ENCODE measurements at places on chromosomes 11 and 22.

- no peak for DNase-seq
Observed at GRCh38 chr11:9852465-9852864, 188.6 kb downstream of the SWAP70 start.

GRCh38 chr11:20448834-20449233 lies 61.3 kb downstream of the PRMT3 start:
- no peak for DNase-seq

- no peak for DNase-seq
Observed at GRCh38 chr11:33387996-33388395, 130.8 kb downstream of the HIPK3 start.

GRCh38 chr11:68983801-68984200 lies 3.0 kb upstream of the MRGPRD start:
- DNase-seq, result no peak

- no peak for DNase-seq
Observed at GRCh38 chr11:44823868-44824267, 97.1 kb downstream of the TSPAN18 start.

DNA sequence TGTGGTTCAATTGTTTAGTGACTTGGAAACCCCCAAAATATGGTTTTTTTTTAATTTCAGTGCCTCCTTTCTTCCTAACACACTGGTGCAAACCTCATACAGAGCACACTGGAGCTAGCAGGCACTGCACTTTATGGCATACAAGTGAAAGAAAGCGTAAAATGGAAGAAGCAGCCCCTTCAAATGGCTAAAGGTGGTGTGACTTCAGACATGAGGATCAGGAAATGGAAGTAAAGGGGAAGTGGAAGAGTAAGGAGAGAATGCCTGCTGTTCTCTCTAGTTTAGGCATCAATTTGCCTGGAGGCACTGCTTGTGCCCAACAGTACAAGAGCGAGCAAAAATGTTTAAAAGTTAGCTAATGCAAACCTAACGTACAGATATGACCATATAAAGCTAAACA lies 5.7 kb downstream of the RSF1 start:
- DNase-seq, result no peak

DNA sequence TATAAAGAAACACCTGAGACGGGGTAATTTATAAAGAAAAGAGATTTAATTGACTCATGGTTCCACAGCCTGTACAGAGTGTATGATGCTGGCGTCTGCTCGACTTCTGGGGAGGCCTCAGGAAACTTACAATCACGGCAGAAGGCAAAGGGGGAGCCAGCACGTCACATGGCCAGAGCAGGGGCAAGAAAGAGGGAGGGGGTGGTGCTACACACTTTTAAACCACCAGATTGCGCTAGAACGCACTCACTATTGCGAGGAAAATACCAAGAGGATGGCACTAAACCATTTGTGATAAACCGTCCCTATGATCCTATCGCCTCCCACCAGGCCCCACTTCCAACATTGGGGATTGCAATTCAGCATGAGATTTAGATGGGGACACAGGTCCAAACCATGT lies 79.7 kb upstream of the CARD18 start:
- no peak for DNase-seq

GRCh38 chr22:46482056-46482675 lies 55.3 kb downstream of the CELSR1 start:
- DNase-seq, result no peak

GRCh38 chr11:18927550-18928322 lies 11.5 kb downstream of the MRGPRX1 start:
- DNase-seq, result no peak

- DNase-seq, result no peak
Observed at GRCh38 chr11:135043434-135043833, 631.4 kb upstream of the B3GAT1 start.

- no peak for DNase-seq
Observed at GRCh38 chr22:40951795-40952605, 822 bp downstream of the RBX1 start.

GRCh38 chr11:45772986-45773785 lies 31.8 kb upstream of the SLC35C1 start:
- no peak for DNase-seq

DNA sequence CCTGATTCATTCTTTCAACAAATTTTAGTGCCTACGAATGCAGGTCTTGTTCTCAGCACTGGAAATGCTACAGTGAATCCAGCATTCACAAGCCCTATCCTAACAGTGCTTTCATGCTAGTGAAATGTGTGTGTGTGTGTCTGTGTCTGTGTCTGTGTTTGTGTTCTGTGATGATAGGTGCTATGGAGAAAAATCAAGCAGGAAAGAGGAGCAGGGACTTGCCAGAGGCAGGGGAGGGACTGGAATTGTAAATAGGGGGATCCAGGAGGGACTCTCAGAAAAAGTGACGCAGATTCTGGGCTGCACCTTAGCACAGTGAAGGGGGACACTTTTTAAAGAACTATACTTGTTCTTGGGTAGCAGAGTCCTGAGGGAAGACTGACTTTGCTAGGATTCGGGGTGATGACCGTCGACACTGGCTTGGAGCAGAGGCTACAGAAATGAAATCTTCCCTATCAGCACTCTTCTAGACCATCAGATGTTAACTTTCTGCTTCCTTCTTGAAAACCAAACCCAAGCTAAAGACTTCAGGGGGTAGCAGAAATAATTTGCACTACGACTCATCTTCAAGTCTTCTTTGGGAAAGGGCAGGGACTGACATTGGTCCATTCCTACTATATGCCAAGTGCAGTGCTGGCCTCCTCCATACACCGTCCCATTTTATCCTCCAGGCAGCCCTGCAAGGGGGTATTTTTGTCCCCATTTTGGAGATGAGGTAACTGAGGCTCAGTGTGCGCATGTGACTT lies 39.3 kb upstream of the PTPRJ start:
- DNase-seq, result no peak

- no peak for DNase-seq
Observed at GRCh38 chr11:108092134-108092533, 29.2 kb upstream of the ACAT1 start.

- no peak for DNase-seq
Observed at GRCh38 chr22:43789452-43789851, 22.7 kb downstream of the EFCAB6 start.

- no peak for DNase-seq
Observed at GRCh38 chr22:30837531-30837930, 131.0 kb downstream of the MORC2 start.

GRCh38 chr11:63915961-63916836 lies 765 bp downstream of the RCOR2 start:
- peak; percentile 68 for DNase-seq

- DNase-seq, result no peak
Observed at GRCh38 chr11:93655581-93656255, 5.8 kb upstream of the CEP295 start.

GRCh38 chr22:19181786-19182471 lies 3.4 kb upstream of the SLC25A1 start:
- no peak for DNase-seq

DNA sequence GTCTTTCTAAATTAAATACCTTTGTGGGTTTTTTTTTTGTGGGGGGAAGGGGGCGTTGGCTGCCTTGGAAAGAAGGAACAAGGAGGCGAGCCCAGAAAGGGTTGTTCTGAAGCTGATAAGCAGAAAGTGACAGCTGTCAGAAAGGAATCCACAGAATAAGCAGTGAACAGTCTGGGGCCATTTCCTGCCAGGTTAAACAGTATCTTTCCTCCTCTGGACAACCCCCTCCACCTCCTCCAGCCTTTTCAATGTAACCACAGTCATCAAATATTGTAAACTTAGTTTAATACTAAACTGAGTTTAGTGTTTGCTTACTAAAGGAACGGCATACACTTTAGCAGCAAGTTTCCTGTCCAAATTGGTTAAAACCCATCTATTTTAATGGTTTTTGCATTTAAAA lies 271.2 kb upstream of the SYN3 start:
- DNase-seq, result no peak

GRCh38 chr22:41482319-41482935 lies 13.5 kb downstream of the ACO2 start:
- no peak for DNase-seq

DNA sequence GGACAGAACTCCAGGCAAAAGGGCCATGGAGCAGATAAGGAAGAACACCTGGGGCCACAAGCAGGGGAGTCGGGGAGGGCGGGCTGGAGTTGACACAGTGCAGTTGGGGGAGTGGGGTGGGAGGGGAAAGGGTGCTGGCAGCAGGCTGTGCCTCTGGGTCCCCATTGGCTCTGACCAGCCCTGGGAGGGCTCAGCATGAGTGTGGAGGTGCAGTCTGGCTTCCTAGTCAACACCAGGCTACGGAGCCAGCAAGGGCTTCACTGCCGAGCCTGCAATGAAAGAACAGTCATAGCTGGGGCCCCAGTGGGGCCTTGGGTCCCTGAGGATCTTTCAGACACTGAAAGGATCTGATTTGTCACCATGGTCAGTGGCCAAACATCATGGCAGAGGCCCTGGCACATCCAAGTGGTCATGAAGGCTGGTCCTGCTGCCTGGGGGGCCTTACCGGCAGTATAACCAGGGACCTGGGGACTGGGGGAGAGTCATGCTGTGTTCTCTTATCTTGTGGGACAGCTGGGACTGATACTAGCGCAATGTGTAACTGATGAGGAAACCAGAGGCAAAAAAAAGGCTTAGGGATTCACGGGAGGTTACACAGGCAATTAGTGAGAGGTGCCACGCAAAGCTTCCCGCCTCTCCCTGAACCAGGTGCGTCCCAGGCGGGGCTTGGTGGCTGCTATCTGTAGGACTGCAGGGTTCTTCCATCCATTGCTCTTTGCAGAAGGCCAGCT lies 11.6 kb downstream of the SLC37A2 start:
- no peak for DNase-seq

GRCh38 chr22:19517919-19518611 lies 6.1 kb downstream of the CLDN5 start:
- DNase-seq, result no peak

GRCh38 chr11:119329320-119329719 lies 5.0 kb upstream of the RNF26 start:
- no peak for DNase-seq

- DNase-seq, result no peak
Observed at GRCh38 chr22:45996241-45997076, 19.5 kb upstream of the WNT7B start.

- no peak for DNase-seq
Observed at GRCh38 chr11:85845124-85845631, 10.0 kb upstream of the CCDC83 start.

GRCh38 chr11:9716275-9717039 lies 52.6 kb downstream of the SWAP70 start:
- DNase-seq, result no peak

- peak; percentile 27 for DNase-seq
Observed at GRCh38 chr11:20274031-20274430, 89.5 kb upstream of the HTATIP2 start.

DNA sequence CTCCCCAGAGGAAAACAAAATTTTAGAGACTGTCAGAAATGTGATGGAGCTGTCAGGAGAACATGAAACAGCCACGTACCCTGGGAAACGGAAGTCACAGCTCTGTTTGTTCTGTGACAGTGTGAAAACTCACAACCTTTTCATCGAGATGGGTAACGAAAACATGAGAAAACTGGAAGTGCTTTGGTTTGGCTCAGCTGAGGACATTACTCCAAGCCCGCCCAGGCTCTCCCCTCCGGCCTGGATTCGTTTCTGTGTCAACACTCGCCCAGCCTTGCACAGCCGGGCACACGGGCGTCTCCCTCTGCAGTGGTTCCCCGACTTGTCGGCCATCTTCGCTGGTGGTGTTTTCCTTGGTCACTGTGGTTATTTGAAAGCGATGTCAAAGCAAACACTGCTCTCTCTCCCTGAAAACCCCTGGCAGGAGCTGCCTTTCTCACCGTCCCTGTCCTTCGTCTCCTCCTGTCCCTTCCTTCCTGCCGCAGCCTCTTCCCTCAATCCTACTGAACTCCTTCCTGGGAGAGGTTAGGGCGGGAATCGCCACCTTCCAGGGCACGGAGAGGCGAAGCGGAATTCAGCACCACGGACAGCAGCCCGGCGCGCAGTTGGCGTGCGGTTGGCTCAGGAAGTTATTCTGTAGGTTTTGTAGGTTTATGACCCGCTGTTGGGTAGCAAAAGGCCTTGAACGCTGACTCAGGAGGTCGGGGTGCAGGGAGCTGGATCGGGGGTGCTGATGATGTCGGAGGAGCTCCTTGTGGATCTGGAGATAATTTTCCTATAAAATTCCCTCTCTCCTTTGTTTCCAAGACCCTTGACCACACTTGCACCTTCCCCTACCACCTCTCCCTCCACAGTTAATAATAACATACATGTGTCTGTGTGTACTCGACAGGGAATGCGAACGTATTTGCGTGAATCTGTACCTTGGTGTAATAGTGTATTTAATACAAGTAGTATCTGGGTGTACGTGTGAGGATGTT lies 13.1 kb upstream of the RPS19BP1 start:
- DNase-seq, result no peak

GRCh38 chr22:17085277-17086181 lies 729 bp downstream of the IL17RA start:
- no peak for DNase-seq

- no peak for DNase-seq
Observed at GRCh38 chr22:49373289-49373666, 454.4 kb downstream of the BRD1 start.

GRCh38 chr11:1375955-1376258 lies 13.8 kb upstream of the BRSK2 start:
- no peak for DNase-seq

Measured in NCI-H510A (cell line).